Pons (tissue), 1 donor: ENCODE measurements at places on chromosomes 13 and 19.
A peak's percentile ranks its signal among the peaks of the same experiment; 100 is the strongest.

GRCh38 chr13:37460166-37460565 is 138.4 kb downstream of the POSTN start:
- no peak for DNase-seq

GRCh38 chr13:97456047-97456446 is 22.1 kb downstream of the RAP2A start:
- DNase-seq, result no peak

GRCh38 chr13:23609414-23609760 is 39.2 kb downstream of the TNFRSF19 start:
- peak; percentile 28 for DNase-seq

DNA sequence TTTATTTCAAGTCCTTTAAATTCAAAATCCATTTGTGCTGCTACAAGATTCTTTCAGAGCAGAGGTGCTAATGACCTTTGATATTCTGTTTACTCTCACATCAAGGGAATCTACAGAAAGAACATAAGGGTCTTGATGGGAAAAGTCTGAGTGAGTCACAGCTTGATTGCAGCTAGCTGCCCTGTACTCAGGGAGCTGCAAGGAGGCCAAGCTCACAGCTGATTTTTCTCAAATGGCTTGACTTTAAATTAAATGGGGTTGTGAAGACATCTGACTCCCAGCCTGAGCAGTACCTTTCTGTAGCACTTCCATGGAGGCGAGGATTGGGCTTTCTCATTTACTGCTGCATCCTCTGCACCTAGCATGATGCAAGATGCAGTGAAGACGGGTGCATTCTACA is 62.5 kb downstream of the RAP2A start:
- DNase-seq, result no peak

DNA sequence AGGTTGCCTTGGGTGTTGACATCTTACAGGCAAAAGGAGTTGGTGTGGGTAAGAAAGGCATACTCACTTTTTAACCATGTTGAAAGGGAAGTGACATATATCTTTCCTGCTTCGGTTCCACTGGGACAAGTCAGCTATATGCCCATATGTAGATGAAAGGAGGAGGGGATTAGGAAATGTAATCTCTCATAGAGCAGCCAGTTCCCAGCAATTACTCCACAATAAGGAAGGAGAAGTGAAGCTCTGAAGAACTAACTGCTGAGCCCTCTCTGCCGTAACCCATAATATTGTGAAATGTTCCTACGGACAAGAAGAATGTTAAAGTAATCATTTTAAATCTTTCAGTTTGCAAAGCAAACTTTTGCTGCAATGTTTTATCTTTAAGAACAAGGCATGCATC is 82.2 kb downstream of the EDNRB start:
- DNase-seq, result peak; percentile 46

- peak; percentile 25 for DNase-seq
Observed at GRCh38 chr13:44044547-44045179, 165.0 kb downstream of the LACC1 start.

DNA sequence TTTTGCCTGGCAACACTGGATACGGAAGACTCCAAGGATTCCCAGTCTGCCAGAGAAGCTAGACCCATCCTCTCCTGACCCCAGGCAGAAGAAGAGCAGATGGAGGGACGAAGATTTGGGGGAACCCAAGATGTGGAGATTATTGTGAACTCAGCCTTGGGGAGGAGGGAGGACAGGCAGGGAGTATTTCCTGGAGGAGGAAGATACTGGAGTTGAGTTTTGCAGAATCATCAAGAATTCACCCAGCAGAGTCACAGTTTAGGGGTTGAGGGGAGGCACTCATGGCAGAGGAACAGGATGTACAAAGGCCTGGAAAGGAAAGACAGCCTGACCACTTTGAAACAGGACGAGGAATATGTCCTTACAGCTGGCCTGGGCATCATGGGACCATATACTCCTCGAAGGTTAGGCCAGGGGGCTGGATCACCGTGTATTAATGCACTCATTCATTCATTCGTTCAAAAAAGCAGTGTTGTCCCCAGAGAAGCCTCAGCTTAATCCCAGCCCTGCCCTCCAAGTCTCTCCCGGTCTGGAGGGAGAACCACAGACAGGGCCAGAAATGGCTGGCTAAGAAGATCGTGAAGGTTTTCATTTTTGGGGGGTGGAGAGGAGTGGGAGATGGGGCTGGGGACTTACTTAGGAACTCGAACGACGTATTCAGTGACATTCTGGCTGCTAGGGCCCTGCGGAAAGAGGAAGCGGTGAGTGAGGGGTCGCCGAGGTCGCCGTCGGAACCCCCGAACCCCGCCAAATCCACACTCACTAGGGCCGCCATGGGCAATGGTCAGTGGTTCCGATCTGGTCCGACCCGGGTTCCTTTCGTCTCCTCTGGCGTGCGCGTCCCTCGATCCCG is 517 bp downstream of the GTF2F1 start:
- DNase-seq, result no peak

DNA sequence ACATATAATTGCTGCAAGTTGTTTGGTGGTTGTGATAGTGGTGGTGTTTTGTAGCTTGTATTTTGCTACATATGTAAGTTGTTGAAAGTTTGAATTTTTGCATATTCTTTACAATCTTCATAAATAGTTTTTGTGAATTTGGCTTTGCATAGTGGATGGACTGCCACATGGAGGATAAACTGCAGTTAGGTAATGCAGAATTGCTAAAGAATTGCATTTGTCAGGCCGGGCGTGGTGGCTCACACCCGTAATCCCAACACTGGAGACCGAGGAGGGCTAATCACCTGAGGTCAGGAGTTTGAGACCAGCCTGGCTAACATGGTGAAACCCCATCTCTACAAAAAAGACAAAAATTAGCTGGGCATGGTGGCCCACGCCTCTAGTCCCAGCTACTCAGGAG is 111.9 kb downstream of the ZAR1L start:
- DNase-seq, result no peak

DNA sequence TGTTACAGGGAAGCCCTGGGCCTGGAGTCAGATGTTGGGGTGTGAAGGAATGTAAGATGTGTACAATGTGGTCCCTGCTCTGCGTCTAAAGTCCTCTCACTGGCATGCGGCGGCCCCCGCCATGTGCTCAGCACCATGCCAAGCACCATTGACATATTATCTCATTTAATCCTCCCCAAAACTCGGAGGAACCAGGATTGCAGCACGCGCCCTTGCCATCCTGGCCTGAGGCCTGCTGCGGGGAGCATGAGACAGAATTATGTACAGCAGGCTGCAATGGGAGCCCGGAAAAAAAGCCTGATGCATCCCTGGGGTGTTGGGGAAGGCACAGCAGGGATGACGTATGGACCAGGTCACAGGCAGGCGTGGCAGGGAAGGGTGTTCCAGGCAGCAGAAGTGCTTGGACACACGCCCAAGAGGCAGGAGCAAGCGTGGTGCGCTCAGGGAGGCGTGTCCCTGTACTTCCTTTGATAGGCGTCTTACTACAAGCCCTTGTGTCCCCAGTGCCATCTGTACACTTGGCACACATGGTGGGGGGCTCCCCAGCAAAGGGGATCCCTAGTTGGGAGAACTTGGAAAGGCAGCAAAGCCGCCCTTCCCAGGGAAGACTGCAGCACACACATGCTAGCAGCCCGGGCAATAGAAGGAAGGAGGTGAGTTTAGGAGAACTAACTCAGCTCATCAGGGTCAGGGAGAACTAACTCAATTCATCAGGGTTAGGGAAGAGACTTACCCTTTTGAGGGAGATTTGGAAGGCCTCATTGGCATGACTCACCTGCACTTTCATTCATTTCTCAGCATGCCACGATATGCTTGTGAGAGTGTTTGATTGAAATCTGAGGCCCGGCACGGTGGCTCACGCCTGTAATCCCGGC is 3.4 kb downstream of the EVI5L start:
- peak; percentile 49 for DNase-seq

GRCh38 chr13:101640788-101641400 is 188.4 kb downstream of the ITGBL1 start:
- no peak for DNase-seq

DNA sequence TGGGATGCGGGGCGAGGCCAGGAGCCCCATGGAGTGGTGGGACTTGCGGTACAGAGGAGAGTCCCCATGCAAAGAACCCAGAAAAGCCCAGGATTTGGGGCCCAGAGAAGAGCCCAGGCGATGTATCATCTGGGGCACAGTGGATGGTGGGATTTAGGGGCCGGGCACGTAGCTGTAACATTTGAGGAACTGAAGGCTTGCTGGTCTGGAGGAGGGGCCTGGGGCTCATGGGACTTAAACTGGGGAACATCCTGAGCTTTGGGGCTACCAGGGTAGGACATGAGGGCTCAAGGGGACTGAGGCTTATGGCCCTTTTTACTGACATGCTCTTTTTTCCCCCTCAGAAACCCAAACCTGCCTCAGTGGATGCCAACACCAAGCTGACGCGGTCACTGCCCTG is 13.5 kb downstream of the MED25 start:
- DNase-seq, result no peak

GRCh38 chr19:19192910-19193423 is 909 bp downstream of the RFXANK start:
- no peak for DNase-seq

DNA sequence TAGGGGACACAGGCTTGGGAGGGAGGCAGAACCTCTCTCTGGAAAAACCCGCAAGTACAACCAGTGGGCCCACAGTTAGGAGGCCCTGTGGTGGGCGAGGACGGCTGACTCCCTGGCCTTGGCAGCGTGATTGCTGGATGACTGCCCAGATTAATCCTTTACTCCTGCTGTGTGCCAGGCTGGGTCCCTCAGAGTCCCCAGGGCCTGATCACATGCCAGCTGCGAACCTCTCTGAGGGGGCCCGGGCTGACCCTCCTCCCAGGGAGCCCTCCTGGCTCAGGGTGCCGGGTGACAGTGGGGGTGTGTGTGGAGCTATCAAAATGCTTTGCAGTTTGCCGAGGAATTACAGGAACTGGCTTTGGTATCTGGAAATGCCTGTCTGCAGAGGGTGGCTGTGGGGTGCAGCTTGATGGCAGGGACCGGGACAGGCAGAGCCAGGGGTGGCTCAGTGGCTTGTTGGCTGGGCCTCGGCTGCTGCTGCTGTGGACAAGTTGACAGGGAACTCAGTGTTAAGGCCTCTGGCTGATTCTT is 48.9 kb downstream of the DNM2 start:
- DNase-seq, result no peak

GRCh38 chr13:39521701-39522100 is 81.3 kb downstream of the LHFPL6 start:
- DNase-seq, result no peak

GRCh38 chr19:35342430-35342829 is 5.3 kb upstream of the FFAR1 start:
- DNase-seq, result no peak

GRCh38 chr19:13872695-13873389 is 4.1 kb upstream of the NANOS3 start:
- DNase-seq, result no peak

- DNase-seq, result no peak
Observed at GRCh38 chr19:18881491-18881890, 14.5 kb downstream of the CERS1 start.

DNA sequence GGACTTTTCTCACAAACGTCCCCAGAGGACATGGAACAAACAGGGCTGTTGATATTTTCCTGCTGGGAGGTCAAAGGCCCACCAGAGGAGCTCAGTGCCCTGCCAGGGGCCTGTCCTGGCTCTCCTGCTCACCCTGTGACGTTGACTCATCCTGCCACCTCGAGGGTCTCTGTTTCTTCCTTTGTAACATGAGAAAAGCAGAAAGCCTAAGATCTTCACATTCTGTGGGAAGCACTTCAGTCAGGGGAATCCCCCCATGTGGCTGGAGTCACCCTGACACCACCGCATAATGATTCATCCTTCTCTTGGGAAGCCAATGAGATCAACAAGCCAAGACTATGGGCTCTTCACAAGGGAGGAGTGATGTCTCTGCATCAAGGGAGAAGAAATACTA is 147.9 kb downstream of the KATNAL1 start:
- no peak for DNase-seq

GRCh38 chr19:1082165-1082927 is 12.8 kb downstream of the POLR2E start:
- no peak for DNase-seq

DNA sequence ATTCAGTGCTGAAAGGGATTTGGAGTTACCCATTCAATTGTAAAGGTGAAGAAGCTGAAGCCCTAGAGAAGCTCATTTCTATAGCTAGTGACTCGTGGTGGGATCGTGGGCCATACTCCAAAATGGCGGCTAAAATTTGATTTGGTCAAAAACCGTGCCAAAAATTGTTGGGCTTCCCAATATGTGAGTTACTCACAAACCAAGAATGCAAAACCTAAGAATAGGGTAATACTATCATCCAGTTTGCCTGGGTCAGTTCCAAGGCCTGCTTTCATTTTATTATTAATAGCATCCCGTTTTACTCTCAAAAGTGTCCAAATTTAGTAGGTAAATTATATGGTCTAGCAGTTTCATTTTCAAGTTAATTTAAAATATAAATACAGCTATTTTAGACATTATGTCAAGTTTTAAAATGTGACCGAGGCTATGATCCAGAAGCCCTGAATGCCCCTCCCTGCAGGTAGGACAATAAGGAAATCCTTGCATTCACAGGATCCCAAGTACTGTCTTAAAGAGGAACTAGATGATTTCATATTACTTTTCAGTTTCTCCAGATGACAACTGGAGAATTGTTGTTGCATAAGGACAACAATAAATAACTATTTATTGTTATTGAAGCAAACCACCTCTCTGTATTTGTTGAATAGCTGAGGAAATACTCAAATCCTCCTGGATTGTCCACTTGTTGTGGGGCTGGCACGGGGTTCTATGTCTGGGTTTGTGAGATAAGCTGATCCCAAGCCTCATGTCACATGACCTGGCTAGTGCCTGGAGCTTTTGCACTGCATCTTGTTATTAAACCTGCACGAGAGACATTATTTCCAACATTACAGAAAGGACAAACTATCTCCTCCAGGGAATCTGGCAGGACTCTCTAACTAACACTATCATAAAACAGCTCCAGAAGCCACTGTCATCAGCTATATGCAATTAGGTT is 11.6 kb upstream of the RAP2A start:
- no peak for DNase-seq

DNA sequence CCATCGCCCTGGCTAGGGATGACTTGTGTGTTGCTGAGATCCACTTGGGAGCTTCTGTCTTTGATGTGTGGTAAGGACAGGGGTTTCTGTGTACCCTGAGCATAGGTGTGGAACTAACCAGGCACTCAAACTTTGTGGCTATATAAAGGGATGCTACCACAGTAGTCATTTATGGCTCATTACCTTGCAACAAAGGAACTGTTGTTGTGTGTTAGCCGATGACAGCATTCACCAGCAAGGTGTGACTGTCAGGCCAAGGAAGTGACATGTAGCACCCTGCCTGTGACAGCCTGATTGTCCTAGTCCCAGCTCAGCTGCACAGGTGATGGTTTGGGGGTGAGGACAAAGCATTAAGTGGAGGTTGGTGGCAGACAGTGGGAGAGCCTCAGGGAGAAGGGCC is 73.6 kb downstream of the COG3 start:
- DNase-seq, result no peak

- no peak for DNase-seq
Observed at GRCh38 chr19:15191514-15191913, 9.3 kb downstream of the NOTCH3 start.

DNA sequence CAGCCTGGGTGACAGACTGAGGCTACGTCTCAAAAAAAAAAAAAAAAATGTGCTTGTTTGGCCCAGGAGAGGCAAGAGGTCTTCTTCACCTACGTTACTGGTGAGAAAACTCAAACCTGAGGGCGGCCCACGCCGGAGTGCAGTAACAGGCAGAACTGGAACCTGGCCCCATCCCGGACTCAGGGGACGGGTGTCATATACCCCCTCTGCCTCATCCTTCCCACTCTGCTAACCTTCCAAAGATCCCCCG is 414 bp upstream of the ADAT3 start:
- no peak for DNase-seq

GRCh38 chr13:97263160-97263559 is 41.0 kb downstream of the MBNL2 start:
- no peak for DNase-seq
